ENCODE measurements at places on chromosomes 3 and 15. TPM values are rescaled to one million over a fixed set of nuclear protein-coding genes. Genes with fewer than 3 reads are reported as not detected.

DNA sequence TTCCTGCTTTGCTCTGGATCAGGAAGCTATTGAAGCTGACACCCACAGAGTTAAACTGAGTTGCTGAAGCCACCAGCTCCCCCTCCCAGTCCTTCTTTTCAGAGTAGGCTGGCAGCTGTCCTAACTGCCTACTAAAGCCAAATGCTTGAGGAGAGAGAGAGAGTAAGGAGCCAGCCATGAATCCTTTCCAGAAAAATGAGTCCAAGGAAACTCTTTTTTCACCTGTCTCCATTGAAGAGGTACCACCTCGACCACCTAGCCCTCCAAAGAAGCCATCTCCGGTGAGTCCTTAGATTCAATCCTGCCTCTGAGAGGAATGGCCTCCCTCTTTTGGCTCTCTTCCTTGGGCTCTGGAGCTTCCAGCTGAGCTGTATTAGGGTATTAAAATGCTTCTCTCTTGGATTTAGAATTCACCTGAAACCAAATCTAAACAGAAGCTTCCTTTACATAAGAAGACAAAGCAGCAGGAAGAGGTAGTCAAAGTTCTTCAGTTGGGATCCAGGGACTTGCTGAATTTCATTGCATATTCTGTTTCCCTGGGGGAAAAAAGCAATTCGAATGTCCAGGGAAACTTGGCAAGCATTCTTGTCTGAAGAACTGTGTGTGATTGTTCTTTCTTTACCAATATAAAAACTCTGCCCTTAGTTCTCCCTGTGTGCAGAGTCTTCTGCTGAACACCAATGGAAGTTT, at the start of gene SLC15A2:
TSS of gene SLC15A2 (plus strand) at position 101 of the 690 bp plus-strand sequence. CDS start at position 177, 76 bp downstream.
- no peak within 1 kb of the TSS for H3K4me3 ChIP-seq
- H3K4me1 ChIP-seq, result no peaks in the 10 kb centered on the region
- no peak within 1 kb of the TSS for H3K27ac ChIP-seq
- no peak for DNase-seq
- peaks cover 13% of the 10 kb centered on the region for H3K36me3 ChIP-seq

DNA sequence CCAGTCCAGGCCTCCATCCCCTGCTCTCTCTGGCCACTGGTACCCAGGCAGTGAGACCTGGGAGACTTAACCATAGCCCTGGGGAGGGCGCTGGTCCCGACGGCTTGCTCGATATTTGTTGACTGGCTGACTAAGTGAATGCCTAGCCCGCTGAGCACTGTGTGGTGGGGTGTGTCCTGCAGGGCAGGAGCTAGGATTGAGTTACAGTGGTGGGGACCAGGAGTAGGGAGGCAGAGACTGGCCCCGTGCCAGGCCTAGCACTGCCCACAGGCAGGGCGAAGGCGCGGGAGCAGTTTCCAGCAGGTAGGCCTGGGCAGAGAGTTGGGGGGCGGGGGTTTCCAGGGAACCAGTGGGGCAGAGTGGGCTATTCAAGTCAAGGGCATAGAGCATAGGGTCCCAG, at the start of gene VILL:
TSS of gene VILL (plus strand) at position 260 of the 400 bp plus-strand sequence. CDS start 2,887 bp downstream, outside the sequence.
- DNase-seq, result no peak
- no peak within 1 kb of the TSS for H3K4me3 ChIP-seq
- H3K27me3 ChIP-seq, result no peaks in the 10 kb centered on the region
- peaks cover under 1% of the 10 kb centered on the region for H3K36me3 ChIP-seq

- no peaks in the 10 kb centered on the region for H3K4me1 ChIP-seq
- DNase-seq, result no peak
- no peak overlapping the region for H3K27ac ChIP-seq
- peaks cover 3% of the 10 kb centered on the region for H3K27me3 ChIP-seq
These were observed 39.1 kb downstream of the SYNM start for GRCh38 chr15:99143655-99144610.

Gene CFAP161
- total RNA-seq, result not detected

Gene CPNE9
- total RNA-seq, result not detected
